Activated naive CD8-positive, alpha-beta T cell treated with anti-CD3 and anti-CD28 coated beads for 36 hours (primary cell): ENCODE measurements at places on chromosomes 12 and 14.
A peak's percentile ranks its signal among the peaks of the same experiment; 100 is the strongest.

- no peak overlapping the region for H3K27ac ChIP-seq
- no peak overlapping the region for H3K4me3 ChIP-seq
- peaks cover 17% of the 10 kb centered on the region for H3K4me1 ChIP-seq
These were observed 93.9 kb downstream of the DACT1 start for GRCh38 chr14:58731465-58732293.

DNA sequence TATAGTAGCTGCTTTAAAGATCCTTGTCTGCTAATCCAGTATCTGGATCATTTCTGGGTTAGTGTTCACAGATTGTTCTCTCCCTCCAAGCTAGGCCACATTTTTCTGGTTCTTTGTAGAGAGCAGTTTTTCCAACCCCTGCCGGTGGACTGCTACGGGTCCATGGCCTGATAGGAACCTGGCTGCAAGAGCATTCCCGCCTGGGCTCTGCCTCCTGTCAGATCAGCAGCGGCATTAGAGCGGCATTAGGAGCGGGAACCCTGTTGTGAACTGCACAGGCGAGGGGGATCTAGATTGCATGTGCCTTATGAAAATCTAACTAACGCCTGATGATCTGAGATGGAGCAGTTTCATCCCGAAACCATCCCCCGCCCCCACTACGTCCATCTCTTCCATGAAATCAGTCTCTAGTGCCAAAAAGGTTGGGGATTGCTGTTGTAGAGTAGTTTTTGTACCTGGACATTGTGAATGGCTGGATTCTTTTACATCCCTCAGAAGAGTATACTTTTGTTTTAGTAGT lies 50.4 kb downstream of the MYRFL start:
- H3K36me3 ChIP-seq: no peaks in the 10 kb centered on the region
- no peak overlapping the region for H3K27ac ChIP-seq
- no peak overlapping the region for H3K4me3 ChIP-seq
- H3K4me1 ChIP-seq: peaks cover 5% of the 10 kb centered on the region
- peaks cover 27% of the 10 kb centered on the region for H3K27me3 ChIP-seq
- DNase-seq: no peak

DNA sequence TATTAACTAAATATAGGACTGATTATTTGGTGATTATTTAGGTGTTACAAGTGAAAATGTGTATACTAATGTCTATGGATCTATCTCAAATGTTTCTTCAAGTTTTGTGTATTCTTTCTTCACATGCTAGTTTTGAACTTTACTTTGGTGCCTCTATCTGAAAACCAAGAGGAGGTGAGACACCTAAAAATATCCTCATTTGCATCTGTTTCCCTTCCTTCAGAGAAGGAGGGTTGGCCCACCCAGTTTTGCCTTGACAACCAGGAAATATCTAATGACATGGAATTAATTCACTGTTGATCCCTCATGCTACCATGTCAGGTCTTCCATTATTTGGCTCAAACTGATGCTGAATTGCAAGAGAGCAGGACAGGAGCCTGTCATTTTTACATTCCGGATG lies 500.4 kb downstream of the NELL2 start:
- no peak overlapping the region for H3K4me3 ChIP-seq
- no peak overlapping the region for H3K27ac ChIP-seq
- no peaks in the 10 kb centered on the region for H3K27me3 ChIP-seq
- no peaks in the 10 kb centered on the region for H3K36me3 ChIP-seq
- DNase-seq: no peak

- H3K27me3 ChIP-seq: peaks cover 3% of the 10 kb centered on the region
- H3K4me3 ChIP-seq: no peak overlapping the region
- no peak for DNase-seq
- H3K4me1 ChIP-seq: no peaks in the 10 kb centered on the region
- H3K27ac ChIP-seq: no peak overlapping the region
These were observed 505.2 kb downstream of the RMST start for GRCh38 chr12:97967831-97968230.

DNA sequence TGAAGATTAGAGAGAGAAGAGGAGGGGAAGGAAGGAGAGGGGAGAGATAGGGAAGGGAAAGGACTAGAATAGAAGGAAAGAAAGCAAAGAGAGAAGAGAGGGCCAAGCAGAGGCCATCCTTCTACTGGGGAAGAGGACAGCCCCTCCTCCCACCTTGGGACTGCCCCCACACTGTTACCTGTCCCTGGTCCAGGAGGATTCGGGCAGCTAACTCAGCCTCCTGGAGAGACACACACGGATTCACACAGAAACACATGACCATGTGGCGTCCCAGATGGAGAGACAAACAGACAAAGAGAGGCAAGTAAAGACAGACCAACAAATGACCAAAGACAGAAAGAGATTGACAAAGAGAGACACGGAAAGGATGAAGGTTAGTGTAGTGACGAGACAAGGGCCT lies 2.2 kb downstream of the NDRG2 start:
- no peak for DNase-seq
- peaks cover 6% of the 10 kb centered on the region for H3K4me1 ChIP-seq
- H3K27ac ChIP-seq: no peak overlapping the region
- no peaks in the 10 kb centered on the region for H3K27me3 ChIP-seq
- H3K36me3 ChIP-seq: no peaks in the 10 kb centered on the region
- no peak overlapping the region for H3K4me3 ChIP-seq

GRCh38 chr12:57893431-57894353 lies 47.2 kb upstream of the CTDSP2 start:
- H3K36me3 ChIP-seq: peaks cover 2% of the 10 kb centered on the region
- no peak overlapping the region for H3K27ac ChIP-seq
- DNase-seq: no peak
- no peaks in the 10 kb centered on the region for H3K27me3 ChIP-seq
- H3K4me1 ChIP-seq: peaks cover 53% of the 10 kb centered on the region

- H3K27me3 ChIP-seq: peaks cover 14% of the 10 kb centered on the region
- peak overlapping the region; percentile 45 for H3K27ac ChIP-seq
- no peak overlapping the region for H3K4me3 ChIP-seq
- DNase-seq: no peak
- H3K36me3 ChIP-seq: no peaks in the 10 kb centered on the region
These were observed 25.9 kb upstream of the PPFIBP1 start for GRCh38 chr12:27498149-27498548.

DNA sequence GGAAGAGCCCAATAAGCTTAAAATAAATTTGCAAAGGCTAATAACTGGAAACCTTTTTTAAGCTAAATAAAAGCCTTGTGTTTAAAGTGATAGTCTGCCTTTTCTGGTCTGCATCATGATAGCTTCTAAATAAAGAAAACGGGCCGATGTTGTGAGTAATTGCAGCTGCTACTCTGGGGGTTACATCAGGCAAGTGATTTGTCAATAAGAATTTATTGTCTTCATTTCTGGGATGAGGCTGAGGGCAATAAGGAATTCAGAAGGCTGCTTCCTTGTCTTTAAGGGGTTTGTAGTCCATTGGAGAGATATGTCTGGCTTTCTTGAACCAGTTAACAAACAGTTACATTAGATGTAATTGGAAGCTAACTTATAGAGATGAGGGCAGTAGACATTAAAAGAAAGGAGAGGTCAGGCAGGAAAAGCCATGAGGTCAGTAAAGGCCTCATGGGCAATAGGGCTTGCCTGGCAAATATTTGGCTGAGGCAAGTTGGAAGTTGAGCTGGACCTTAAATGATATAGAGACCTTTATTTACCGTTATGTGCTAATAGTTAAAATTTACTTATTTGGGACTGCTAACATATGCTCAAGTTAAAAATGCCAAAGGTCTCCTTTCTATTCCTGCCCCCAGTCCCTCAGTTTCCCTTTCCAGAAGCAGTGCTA lies 85.0 kb downstream of the CRADD start:
- H3K36me3 ChIP-seq: peaks cover 4% of the 10 kb centered on the region
- DNase-seq: no peak
- H3K27ac ChIP-seq: no peak overlapping the region
